Mesothelial cell of epicardium (in vitro differentiated cells): ENCODE measurements at places on chromosomes 13 and 19.

DNA sequence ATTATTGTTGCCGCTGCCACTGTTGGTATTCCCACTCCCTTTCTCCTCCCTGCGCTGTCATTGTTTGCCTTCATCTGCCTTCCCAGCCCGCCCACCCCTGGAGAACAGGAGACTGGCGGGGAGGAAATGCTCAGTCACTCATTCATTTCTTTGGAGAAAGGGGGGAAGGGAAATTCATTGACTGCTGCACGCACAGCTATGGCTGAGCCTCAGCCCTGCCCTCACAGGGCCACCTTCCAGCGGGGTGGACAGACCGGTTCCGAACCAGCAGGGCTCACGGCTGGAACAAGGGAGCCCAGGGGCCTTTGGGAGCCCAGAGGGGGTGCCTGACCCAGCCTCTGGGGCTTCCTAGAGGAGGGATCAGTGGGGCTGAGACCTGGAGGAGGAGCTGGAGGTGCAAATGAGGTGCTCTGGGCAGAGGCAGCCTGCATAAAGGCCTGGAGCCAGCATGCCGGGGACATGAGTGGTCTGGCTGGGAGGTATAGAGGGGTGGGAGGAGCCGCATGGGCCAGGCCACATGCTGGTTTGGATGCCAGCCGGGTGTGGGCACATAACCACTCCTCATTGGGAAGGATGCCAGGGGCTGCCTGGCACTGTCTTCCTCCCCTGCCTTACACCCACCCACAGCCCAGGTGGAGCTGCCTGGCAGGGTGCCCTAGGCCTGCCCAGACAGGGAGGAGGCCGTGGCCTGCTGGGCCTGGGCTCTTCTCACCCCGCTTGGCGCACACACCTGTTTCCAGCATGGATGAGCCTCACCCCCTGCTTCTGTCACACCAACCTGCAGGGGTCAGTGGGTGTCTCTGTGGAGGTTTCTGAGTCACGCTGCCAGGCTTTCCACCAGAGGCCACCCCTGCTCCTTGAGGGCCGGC is 26.8 kb downstream of the PPP5C start:
- H3K36me3 ChIP-seq: peaks cover 17% of the 10 kb centered on the region
- no peak overlapping the region for H3K4me3 ChIP-seq
- no peak for DNase-seq
- peaks cover 21% of the 10 kb centered on the region for H3K4me1 ChIP-seq

- peaks cover 19% of the 10 kb centered on the region for H3K27me3 ChIP-seq
- no peak for DNase-seq
- H3K27ac ChIP-seq: no peak within 1 kb of the TSS
Observed at GRCh38 chr19:40990972-40991381, at the start of gene CYP2B6. TSS of gene CYP2B6 (plus strand) at chr19:40991282. CDS start at chr19:40991306, 24 bp downstream.

DNA sequence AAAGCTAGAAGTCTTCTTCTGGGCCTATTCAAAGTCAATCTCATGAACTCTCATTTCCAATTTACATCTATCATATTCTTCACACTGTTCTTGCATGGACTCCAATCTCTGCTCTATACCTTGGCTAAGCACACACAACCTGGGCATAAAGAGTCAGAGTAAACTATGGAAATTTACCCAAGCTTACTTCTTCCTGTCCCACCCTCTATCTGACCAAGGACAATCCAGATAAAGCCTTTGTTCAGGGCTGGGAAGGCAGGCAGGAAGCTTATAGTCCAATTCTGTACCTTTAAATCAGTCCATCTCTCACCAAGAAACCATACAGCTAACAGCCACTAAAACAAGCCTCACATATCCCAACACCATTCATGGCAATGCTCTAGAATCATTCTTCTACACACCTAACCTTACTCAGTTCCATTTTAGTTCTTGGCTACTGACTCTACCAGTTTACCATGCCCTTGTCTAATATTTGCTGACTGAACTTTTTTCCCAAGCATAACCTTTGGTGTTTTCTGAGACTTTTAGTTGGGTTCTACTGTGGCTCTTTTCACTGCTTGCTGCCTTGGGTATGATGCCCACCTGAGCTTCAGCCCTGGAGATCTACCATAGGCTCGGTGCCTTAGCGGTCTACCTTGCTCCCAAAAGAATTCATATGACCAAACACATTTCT is 38.9 kb downstream of the N4BP2L2 start:
- H3K27ac ChIP-seq: no peak overlapping the region
- no peak for DNase-seq
- H3K27me3 ChIP-seq: no peaks in the 10 kb centered on the region
- peaks cover 4% of the 10 kb centered on the region for H3K4me1 ChIP-seq
- no peak overlapping the region for H3K4me3 ChIP-seq
- H3K36me3 ChIP-seq: peaks cover 2% of the 10 kb centered on the region

GRCh38 chr13:113393226-113393562 is 29.3 kb upstream of the GRTP1 start:
- H3K27ac ChIP-seq: no peak overlapping the region
- H3K36me3 ChIP-seq: no peaks in the 10 kb centered on the region
- peak overlapping the region; percentile 77 for H3K4me3 ChIP-seq

GRCh38 chr13:97211300-97211699 is 10.8 kb upstream of the MBNL2 start:
- peaks cover 20% of the 10 kb centered on the region for H3K4me1 ChIP-seq
- peaks cover 9% of the 10 kb centered on the region for H3K36me3 ChIP-seq
- peak overlapping the region; percentile 45 for H3K27ac ChIP-seq
- no peak for DNase-seq

GRCh38 chr13:36807616-36808015 is 11.4 kb upstream of the RFXAP start:
- peak overlapping the region; percentile 39 for H3K27ac ChIP-seq
- DNase-seq: no peak
- peaks cover 16% of the 10 kb centered on the region for H3K4me1 ChIP-seq
- no peaks in the 10 kb centered on the region for H3K27me3 ChIP-seq

GRCh38 chr13:46170687-46171086 is 11.3 kb downstream of the LCP1 start:
- no peaks in the 10 kb centered on the region for H3K36me3 ChIP-seq
- H3K4me3 ChIP-seq: no peak overlapping the region
- peaks cover 32% of the 10 kb centered on the region for H3K4me1 ChIP-seq
- no peaks in the 10 kb centered on the region for H3K27me3 ChIP-seq
- DNase-seq: no peak

- no peaks in the 10 kb centered on the region for H3K36me3 ChIP-seq
- H3K4me1 ChIP-seq: no peaks in the 10 kb centered on the region
- H3K4me3 ChIP-seq: no peak within 1 kb of the TSS
Observed at GRCh38 chr19:8698433-8699063, at the start of gene ACTL9. TSS of gene ACTL9 (minus strand) at chr19:8698795. CDS start at chr19:8698701, 94 bp downstream.

DNA sequence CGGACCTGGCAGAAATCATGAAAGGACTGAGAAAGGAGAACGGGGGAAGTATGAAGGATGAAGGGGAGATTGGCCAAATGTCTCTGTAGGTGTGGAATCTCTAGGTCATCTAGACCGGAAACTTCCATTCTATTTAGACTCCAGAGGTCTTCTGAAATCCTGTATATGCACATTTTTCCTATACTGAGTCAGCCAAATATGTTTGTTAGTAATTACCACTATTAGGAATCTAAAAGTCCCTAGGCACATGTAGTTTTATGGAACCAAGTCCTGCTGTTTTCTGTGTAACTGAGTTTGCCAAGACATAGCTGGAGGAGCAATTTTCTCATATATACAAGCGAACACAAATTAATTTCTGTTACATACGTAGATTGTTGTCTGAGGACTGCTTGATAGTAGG is 498.1 kb downstream of the GPC5 start:
- H3K4me1 ChIP-seq: peaks cover 4% of the 10 kb centered on the region
- H3K4me3 ChIP-seq: no peak overlapping the region
- peaks cover 2% of the 10 kb centered on the region for H3K36me3 ChIP-seq

GRCh38 chr13:96844195-96844594 is 150.1 kb downstream of the OXGR1 start:
- no peaks in the 10 kb centered on the region for H3K36me3 ChIP-seq
- peaks cover 9% of the 10 kb centered on the region for H3K4me1 ChIP-seq
- H3K27ac ChIP-seq: no peak overlapping the region
- peaks cover 21% of the 10 kb centered on the region for H3K27me3 ChIP-seq

DNA sequence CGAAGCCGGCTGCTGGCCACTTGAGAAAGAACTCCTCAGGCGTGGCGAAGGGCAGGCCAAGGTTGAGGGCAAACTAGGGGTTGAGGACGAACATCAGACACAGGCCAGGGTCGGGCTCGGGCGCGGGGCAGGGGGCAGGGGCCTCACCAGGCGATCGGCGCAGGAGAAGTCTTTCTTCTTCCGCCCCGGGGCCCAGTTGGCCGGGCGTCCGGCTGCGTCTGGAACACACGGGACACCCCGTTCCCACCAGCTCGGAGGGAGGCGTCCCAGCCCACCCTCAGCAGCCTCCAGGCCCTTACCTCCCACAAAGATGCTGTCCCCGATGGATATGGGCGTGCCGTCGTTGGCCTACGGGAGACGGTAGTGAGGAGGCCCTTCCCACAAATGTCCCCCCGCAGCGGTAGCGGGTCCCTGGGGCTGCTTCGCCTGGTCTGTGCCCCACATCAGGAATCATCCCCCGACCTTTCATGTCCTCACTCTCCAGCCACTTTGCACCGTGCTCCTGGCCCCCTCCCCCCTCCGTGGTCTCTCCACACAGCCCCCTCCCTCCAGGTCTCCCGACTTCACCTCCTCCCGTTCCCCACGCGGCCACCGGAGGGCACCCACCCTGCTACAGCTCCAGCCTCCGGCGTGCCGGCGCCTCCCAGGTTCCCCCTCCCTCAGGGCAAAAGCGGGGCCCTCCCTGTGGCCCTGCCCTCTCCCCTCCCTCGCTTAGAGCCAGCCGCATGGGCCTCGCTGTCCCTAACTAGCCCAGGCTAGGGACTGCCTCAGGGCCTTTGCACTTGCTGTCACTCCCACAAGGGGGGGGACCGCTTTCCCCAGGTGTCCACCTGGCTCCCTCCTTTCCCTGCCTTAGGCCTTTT is 4.8 kb downstream of the PNKP start:
- DNase-seq: no peak
- peaks cover 12% of the 10 kb centered on the region for H3K36me3 ChIP-seq
- no peak overlapping the region for H3K4me3 ChIP-seq
- H3K4me1 ChIP-seq: peaks cover 29% of the 10 kb centered on the region

DNA sequence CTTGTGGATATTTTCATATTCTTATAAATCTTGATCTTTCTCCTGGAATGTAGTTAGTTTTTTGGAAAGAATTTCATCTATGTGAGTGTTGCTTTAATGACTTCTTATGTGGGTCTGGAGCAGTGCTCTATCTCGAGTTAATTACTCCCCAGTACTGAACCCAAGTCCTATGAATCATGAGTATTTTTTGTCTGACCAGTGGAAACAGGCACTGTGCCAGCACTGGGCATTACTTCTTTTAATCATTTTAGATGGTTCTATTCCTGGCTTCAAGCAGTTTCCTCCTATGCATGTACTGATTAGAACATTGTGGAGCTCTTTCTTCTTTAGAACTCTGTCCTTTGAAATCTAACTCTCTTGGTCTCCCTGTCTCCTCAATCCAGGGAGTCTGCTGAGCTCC is 466.3 kb downstream of the PCDH17 start:
- no peaks in the 10 kb centered on the region for H3K27me3 ChIP-seq
- H3K27ac ChIP-seq: no peak overlapping the region

DNA sequence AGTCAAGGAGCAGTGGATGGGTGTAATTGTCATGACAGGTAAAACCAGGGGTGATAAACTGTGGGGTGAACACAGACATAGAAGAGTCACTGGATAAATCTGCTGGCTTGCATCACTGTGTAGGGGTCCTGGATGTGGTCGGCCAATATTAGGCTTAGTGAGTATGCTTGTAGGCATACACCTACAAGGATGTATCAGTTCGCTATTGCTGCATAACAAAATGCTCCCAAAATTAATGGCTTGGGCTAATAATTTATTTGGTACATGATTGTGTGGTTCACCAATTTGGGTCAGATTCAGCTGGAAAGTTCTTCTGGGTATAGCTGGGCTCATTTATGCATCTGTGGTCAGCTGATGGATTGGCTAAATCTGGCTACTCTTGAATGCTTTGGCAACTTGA is 11.2 kb upstream of the EVI5L start:
- no peak for DNase-seq
- peaks cover 26% of the 10 kb centered on the region for H3K27me3 ChIP-seq
- H3K4me3 ChIP-seq: no peak overlapping the region
- H3K36me3 ChIP-seq: peaks cover 2% of the 10 kb centered on the region
